Posterior vena cava (tissue), 2 donors: ENCODE measurements at places on chromosomes 6 and 20.

DNA sequence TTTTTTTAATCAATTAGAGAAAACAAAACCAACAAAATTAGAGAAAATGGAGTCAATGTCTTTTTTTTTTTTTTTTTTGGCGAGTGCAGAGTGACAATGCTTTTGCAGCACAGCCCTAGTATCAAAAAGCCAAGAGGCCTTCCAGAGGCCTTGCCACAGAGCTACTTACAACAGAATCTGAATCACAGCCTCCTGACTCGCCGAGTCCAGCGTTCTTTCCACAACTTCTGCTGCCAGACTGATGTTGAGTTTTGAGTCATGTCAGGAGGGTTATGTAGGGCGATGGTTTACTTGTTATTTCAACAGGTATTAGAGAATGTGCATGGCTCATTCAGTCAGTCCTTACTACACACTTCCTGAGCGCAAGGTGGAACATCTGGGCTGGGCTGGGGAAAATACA, 88.6 kb downstream of the FNDC1 start:
- no peak for DNase-seq

DNA sequence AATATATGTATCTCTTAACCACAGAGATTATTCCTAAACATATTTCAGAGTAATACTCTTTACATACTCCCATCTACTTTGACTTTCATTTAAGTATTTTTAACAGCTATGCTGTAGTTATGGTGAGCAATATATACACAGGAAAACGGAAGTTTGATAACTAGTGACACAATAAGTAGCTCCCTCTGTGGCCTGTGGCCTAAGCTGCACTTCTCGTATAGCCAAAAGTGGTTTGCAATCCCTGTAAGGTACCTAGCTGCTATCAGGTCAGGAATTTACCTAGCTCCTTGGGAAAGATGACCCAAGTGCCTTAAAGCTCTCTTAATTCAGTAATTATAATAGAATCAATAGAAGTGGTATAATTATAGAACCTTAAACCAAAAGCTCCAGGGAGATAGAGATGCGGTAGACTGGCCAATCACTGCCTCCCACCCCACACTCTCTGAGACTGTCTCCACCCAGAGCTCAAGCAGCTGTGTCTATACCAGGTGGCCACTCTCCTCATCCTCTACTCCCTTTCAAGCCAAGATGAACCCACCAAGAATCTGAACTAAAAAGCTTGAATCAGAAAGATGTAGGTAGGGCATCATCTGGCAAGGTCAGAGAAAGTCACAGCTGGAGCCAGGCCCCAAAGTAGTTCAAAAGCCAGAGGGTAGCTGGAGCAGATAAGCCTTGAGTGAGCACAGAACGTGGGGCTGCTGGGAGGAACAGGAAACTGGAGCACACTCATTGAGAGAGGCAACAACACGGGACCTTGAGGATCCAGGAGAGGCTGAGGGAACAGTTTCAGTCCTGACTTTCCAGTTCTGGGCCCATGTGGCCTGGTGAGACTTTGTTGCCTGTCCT, 84.9 kb upstream of the ASF1A start:
- no peak for DNase-seq

GRCh38 chr6:134510920-134511319, 193.0 kb upstream of the SGK1 start:
- no peak for DNase-seq

DNA sequence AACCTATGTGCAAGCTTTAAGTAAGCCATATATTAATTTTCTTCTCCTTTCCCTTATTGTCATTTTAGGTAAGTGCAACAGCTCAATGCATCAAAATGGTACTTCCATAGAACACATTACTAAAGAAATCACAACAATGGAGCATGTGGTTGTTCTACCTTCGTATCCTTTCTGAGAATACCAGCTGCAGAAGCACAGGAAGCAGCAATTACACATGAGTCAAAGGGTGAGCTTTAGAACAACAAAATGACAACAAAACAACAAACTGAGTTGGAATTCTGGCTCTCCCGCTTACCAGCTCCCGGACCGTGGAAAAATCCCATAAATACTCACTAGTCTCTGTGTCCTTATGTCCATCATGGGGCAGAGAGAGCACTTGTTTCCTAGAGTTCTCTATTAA, 108.9 kb downstream of the BCAS1 start:
- DNase-seq: no peak

GRCh38 chr6:110575925-110576463, 99.6 kb upstream of the SLC22A16 start:
- no peak for DNase-seq

- DNase-seq: peak; percentile 87
Measured at GRCh38 chr6:21987501-21987957, 309.3 kb downstream of the PRL start.

GRCh38 chr6:25732468-25733198, 21.9 kb upstream of the SLC17A4 start:
- no peak for DNase-seq

- no peak for DNase-seq
Measured at GRCh38 chr20:17705916-17706315, 6.2 kb downstream of the BANF2 start.

DNA sequence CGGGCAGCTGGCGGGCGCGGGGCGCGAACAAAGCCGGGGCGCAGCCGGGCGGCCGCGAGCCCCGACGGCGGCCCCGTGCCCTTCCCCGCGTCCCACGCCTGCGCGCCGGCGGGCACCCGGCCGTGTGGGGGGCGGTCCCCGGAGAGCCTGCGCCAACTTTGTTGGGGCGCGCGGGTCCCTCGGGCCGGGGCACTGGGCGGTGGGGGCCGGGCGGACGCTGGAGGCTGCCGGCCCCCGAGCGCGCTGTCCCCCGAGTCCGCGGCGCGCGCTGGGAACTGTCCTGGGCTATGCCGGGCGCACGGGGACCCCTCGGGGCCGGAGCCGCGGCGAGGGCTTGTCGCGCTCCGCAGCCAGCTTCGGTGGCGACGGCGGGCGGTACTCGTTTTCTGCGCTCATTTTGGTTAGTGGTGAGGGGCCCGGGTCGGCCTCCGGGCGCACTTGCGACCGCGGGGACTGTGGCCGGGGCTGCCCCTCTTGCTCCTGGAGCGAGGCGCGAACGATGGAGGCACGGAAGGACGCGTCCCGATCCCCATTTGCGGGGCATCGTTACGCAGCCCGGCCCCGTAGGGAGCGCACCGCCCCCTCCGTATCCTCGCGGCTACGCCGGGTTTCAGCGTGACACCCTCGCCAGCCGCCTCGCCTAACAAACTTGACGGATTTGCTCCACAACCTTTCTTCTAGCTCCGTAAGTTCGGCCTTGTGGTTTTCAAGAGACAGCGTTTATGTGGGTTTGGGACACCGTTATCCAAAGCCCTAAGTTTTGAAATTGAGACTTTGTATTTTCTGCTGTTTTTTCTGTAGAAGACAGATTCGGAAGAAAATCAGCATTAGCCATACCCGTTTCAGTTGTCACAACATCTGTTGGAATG, 622 bp downstream of the SS18L1 start:
- peak; percentile 91 for DNase-seq

DNA sequence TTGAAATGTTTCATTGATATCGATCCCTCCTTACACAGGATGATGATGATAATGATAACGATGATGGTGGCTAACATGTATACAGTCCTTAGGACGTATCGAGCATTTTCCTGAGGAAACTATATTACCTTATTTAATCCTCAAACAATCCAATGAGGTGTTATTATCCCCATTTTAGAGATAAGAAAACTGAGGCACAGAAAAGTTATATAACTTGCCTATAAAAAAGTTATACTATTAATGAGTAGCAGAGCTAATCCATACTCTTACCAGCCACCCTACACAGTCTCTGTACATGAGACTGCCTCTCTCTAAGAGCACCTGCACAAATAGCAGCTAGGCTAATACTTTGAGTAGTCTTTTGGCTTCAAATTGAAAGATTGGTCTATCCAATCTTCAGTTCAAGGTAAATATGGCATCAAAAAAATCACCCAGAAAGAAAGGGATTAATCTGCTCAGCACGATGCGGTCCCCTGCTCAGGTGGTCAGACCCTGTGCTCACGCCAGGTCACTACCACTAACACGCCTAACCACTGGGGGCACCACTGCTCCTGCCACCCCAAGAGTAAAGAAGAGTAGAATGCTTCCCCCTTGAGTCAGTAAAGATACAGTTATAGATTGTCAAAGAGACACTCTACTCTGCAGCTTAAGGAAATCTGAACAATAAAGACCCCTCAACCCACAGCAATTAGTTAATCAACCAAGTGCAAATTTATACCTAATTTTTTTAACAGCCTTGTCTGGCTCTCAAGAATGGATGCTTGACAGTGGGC, 15.0 kb downstream of the GABBR1 start:
- no peak for DNase-seq

GRCh38 chr6:3331971-3332370, 73.2 kb downstream of the PSMG4 start:
- DNase-seq: no peak

DNA sequence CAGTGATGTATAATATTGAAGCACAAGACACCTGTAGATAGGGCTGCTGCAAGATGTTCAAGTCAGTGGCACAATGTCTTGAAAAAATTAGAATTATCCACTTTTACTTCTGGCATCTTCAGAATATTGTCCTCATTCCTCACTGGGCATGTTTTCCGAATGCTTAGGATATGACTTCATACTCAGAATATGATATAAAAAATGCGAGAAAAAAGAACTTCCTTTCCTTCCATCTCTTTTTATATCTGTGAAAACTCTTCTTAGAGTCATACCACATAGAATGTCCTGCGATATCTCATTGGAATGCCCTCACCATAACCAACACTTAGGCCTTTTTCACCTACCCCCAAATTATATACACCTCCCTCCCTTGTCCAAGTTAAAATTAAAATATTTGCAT, 4.6 kb downstream of the MAS1L start:
- no peak for DNase-seq

GRCh38 chr20:58765780-58766179, 73.2 kb downstream of the NPEPL1 start:
- no peak for DNase-seq

DNA sequence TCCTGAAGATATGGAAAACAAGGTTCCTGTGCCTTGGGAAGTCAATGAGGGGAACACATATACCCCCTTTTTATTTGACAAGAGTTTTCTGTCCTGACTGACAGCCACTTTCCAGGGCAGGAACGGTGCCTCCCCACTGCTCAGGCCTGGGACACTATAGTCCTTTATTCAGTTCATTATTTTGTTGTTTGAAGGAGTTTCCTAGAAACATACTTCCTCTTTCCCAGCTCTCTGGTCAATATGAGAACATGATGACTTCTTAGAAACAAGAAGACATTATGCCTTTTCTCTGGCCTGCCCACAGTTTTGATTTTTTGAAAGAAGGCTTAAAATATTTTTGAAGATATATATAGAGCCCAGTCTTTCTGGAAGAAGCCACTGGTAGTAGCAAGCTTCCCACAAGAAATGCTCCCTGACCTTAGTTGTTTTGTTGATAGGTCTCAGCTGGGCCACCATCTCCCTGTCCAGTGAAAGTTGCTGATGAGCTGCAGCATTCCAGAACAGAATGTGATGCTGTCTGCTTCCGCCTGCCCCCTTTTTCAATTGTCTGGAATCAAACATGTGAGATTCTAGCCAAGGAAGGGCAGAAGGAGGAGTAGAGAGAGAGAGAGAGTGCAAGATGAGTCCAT, 350.0 kb upstream of the PRND start:
- DNase-seq: no peak

DNA sequence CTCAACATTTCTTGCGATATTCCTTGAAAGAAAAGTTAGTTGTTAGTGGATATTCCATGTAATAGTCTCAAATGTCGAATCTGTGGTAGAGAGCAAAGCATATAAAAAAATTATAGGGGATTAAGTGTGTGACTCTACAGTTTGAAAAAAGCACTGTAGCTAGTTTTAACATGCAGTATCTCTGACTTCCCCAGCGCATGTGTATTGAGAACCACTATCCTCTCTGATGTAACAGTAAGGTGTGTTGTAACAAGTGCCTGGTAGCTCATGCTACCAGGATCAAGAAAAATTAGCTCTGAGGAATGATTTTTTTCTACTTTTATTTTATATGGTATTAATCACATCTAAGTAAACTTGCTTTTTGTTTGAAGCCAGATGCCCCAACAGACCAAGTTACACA, 789.2 kb downstream of the KIF16B start:
- DNase-seq: no peak

GRCh38 chr20:4563534-4563933, 158.2 kb upstream of the PRND start:
- DNase-seq: no peak

GRCh38 chr6:116994447-116994846, 117.4 kb downstream of the RFX6 start:
- DNase-seq: no peak

- DNase-seq: no peak
Measured at GRCh38 chr6:169189182-169189581, 64.5 kb downstream of the THBS2 start.

DNA sequence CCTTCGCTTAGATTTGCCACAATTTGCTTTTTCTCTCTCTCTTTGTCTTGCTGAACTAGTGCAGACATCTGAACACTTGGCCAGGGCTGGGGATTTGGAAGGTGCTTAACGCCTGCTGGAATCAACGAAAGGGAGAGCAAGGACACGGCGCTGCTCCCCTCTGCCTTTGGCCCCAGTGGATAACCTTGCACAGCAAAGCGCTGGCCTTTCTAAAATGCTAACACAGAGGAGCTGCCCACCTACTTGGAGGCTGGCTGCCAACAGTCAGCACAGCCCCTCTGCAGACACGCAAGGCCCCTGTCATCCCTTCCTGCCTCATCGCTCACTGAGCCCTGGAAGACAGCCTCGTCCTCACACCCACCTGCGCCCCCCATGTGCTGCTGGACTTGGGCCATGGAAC, 37.5 kb downstream of the C20orf203 start:
- DNase-seq: no peak

- DNase-seq: no peak
Measured at GRCh38 chr6:3745566-3746118, 5.9 kb downstream of the PXDC1 start.

GRCh38 chr6:95958686-95959085, 57.1 kb upstream of the FUT9 start:
- no peak for DNase-seq

GRCh38 chr6:150056156-150056555, 12.8 kb downstream of the ULBP3 start:
- no peak for DNase-seq

GRCh38 chr6:57324538-57324937, 7.1 kb downstream of the PRIM2 start:
- no peak for DNase-seq

GRCh38 chr6:31919624-31920303, 7.8 kb upstream of the C2 start:
- no peak for DNase-seq

- no peak for DNase-seq
Measured at GRCh38 chr6:118350881-118351430, 197.1 kb upstream of the PLN start.

- peak; percentile 49 for DNase-seq
Measured at GRCh38 chr20:48623176-48623905, 204.5 kb downstream of the PREX1 start.

GRCh38 chr20:23118144-23118543, 32.0 kb upstream of the CD93 start:
- peak; percentile 30 for DNase-seq

- DNase-seq: no peak
Measured at GRCh38 chr6:169427856-169428255, 174.2 kb upstream of the THBS2 start.
